Cortex of kidney (tissue), 1 donor: ENCODE measurements at places on chromosomes 11 and 22.

GRCh38 chr11:44367452-44367851 is 57.5 kb upstream of the ALX4 start:
- no peak for DNase-seq

DNA sequence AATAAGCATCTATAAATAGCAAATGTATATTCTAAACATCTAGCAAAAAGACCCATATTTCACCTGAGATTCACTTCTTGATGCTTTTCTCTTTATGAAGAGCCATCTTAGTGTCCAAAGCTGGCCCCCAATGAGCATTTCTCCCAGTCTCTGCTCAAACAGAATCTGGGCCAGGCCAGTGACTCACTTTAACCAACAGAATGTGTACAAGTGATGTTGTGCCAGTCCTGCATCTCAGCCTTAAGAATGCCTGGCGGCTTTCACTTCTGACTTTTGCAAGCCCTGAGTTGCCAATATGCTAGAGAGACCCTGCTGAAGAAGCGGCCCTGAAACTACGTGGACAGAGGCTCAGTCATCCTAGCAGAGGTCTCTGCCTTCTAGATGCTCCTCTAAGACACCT is 6.9 kb upstream of the COPB1 start:
- no peak for DNase-seq

DNA sequence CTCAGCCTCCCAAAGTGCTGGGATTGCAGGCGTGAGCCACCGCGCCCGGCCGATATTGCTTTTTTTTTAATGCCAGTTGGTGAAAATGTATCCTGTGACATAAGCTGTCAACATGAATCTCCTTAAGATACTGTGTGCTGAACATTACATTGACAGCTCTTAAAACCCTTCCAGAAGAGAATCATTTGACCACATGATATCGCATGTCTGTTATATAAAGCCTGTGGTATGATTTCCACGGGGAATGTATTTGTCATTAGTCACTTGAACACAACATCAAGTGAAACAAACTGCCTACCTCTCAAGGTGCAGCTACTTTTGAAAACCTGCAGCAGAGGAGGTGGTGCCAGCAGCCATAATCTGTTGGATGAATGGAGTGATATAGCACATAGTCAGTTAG is 67.0 kb downstream of the BCL2L13 start:
- no peak for DNase-seq

DNA sequence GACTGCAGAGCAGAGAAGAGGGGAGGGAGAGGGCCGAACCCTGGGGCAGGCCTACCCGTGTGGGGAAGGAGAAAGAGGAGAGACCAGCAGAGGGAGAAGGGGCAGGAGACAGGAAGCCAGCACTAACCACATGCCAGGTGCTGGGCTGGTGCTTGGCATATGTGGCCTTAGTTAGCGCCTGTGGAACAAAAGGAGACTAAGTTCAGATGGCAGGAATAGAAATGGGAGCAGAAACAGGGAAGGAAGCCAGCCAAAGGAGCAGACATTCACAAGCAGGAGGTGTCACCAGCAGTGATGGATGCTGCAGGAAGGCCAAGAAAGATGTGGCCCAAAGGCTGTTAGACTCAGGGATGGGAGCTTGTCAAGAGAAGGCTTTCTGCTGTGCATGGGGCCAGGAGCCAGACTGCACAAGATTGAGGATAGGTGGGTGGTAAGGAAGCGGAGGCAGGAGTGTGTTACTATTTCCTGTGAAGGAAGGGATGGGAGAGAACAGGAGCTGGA is 26.7 kb downstream of the TREH start:
- DNase-seq: no peak

DNA sequence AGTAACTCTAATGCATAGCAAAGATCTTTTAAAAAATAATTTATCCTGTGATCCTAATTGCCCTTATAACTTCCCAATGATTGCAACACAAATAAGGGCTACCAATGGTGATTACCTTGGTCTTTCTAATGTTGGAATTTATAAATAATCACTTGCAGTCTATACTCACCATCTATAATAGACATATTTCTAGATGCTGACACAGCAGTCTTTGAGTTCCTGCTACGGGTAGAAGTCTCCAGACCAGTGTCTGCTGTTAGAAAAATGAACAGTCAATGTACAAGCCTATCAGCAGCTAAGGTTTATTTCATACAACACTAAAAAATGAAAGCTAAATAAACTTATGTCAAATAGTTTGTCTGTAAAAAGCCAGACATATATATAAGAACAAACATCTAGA is 44.4 kb upstream of the GPR83 start:
- DNase-seq: no peak

GRCh38 chr11:97815667-97816066 is 1205.1 kb upstream of the CNTN5 start:
- DNase-seq: no peak

- DNase-seq: no peak
These were observed 66.0 kb downstream of the MYEOV start for GRCh38 chr11:69359735-69360480.

GRCh38 chr11:27934830-27935145 is 173.2 kb downstream of the KIF18A start:
- no peak for DNase-seq

- DNase-seq: no peak
These were observed 32.6 kb downstream of the WNT11 start for GRCh38 chr11:76173663-76174062.

GRCh38 chr11:1342946-1343345 is 33.5 kb upstream of the TOLLIP start:
- no peak for DNase-seq

GRCh38 chr22:36323182-36323854 is 64.4 kb downstream of the MYH9 start:
- DNase-seq: no peak

- no peak for DNase-seq
These were observed 8.5 kb upstream of the TPH1 start for GRCh38 chr11:18054511-18055103.

DNA sequence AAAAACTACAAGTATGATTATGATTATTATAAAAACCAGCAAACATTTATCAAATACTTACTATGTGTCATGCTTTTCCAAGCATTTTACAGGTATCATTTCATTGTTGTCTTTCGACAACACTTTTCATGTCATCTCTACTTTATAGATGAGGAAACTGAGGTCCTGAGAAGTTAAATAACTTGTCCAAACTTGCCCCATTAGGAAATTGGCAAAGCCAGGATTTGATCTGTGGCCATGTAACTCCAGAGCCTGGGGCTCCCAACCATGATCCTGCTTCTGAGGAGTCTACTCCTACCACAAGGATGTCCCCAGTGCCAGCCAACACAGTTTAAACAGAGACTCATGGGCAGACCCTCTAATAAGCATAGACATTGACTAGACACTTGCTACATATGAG is 15.2 kb downstream of the EHF start:
- DNase-seq: no peak

- no peak for DNase-seq
These were observed 70.2 kb downstream of the DDX10 start for GRCh38 chr11:108734956-108735559.

- DNase-seq: no peak
These were observed 166.8 kb upstream of the NCAM1 start for GRCh38 chr11:112794331-112794846.

DNA sequence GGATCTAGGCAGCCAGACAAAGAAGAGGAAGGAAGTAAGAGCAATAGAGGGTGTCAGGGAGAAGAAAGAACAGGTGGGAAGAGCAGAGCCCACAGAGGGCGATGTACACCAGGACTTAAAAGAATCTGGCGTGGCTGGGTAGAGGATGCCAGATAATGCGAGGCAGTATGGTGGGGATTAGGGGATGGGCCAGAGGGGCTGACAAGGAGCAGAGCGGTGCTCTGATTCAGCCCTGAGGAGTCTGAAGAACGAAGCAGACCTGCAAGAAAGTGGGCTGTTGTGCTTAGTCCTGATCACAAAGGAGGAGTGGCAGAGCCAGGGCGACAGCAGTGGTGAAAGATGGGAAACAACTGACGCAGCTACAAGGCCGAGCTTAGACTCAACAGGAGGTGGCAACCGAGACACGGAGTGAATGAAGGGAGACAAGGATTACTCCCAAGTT is 163.7 kb downstream of the LARGE1 start:
- DNase-seq: no peak

DNA sequence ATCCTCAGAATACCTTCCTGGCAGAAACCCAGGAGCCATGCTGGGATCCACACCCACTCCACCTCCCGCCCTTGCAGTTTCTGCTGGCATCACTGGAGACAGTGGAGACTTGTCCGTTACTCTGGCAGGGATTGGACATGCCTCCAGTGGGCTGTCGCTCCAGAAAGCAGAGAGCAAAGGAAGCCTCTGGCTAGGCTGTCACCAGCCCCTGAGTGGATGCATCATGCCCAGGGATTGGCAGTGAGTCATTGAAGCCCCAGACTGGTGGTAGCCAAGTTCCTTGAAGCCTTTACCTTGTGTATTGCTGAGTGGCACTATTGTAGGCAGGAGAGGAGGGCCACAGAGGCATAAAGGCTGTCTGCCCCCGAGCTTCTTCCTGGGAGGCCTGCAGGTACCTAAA is 34.8 kb upstream of the E2F8 start:
- DNase-seq: no peak

DNA sequence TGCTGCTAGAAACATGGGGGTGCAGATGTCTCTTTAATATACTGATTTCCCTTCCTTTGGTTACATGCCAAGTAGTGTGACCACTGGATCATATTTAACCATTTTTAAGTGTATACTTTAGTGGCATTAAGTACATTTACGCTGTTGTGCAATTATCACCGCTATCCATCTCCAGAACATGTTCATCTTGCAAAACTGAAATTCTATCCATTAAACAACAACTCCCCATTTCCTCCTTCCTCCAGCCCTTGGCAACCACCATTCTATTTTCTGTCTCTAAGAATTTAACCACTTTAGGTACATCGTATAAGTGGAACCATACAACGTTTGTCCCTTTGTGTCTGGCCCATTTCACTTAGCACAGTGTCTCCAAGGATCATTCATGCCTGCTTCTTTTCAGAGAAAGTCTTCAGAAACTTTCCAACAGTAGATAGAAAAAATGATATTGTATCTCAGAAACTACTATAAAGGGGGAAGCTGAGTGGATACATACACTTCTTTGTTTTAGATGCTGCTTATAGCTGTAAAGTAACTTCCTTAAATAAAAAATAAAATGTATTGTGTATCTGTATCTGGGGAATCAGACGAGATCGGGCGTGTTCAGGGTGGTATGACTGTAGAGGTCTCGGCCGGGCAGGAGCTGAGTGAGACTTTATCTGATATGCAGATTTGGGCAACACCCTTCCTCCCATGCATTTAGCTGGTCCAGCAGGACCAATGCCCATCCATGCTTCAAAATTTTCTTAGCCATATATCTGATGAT is 44.6 kb upstream of the ZBED5 start:
- DNase-seq: no peak

GRCh38 chr11:84211896-84212295 is 925.7 kb upstream of the CCDC90B start:
- no peak for DNase-seq

DNA sequence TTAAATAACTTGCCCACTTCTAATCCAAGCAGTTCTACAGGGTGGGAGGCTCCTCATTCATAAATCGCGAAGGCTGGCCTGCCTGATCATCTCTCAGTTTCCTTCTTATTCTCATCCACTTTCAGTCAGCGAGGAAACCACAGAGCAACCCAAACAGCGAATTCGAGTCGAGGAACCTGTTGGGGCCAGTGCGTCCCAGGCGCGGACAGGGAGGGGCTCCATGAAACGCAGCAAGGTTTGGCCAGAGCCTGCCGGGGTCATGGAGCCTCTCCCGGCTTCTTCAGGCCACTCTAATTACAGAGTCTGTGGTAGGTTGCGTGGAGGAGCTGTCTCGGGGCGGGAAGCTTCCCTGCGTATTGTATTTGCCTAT is 741 bp upstream of the NAV2 start:
- DNase-seq: no peak

DNA sequence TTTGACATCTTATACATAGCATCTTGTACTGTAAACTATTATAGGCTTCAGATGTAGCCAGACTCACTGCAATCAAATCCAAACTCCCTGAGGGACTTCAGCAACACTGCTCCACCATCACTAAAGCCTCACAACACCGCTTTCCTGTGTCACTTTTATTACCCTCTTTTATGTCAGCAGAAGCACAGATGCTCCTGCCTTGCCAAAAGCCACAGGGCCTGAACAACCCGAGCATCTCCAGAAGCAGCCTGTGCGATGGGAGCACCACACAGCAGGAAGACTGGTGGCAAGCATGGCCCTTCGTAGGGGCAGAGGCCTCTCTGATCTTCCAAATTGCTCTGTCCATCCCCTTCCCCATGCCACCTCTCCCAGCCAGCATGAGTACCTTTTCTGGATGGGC is 22.9 kb downstream of the TMEM123 start:
- no peak for DNase-seq

DNA sequence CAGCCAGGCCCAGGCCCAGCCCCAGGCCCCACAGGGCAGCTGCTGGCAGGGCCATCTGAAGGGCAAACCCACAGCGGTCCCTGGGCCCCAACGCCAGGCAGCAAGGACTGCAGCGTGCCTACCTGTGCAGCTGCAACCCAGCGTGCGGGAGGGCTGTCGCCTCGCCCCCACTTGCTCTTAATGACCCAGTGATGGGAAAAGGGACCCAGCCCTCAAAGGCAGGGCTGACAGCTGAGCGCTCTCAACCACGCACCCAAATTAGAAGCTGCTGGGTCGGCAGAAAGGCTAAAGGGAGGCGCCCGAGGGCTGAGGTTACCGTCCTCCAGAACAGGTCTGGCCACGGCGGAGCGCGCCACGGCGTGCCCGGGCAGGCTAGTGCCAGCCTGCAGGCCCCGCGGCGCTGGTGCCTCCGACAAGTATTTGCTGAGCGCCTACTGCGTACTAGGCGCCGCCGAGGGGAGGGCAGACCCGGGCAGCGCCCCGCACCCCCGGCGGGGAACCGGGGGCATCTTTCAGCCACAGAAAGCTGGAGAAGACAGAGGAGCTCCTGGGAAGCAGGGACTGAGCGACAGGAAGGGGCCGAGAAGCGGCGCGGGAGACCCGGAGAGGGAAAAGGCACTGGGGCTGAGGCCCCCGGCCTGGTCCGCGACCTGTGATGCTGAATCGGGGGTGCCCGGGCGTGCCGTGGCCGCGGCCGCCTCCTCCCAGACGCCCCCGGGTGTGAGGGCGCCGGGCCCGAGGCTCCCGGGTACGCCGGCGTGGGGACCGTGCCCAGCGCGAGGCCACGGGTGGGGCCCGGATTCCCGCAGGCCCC is 773 bp downstream of the HRAS start:
- no peak for DNase-seq

GRCh38 chr11:74717221-74717969 is 13.8 kb downstream of the CHRDL2 start:
- DNase-seq: no peak

DNA sequence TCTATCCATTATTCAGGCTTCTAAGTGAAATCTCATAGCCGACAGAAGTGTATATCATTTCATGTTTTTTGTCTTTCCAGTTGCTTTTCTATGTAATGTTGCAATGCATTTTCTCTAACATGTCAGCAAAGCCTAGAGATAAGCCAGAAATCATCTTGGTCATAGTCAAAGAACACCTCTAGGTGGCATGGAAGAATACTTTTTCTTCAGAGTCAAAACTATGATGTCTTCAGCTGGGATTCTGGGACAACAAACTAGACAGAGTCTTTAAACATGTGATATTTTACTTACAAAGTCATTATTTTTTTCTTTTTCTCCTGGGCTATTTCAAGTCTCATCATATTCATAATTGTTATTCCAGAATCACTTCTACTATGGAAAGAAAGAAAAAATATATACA is 4.4 kb downstream of the GAS2 start:
- no peak for DNase-seq
